Urothelium cell line (cell line): ENCODE measurements at places on chromosomes 13 and 19.

DNA sequence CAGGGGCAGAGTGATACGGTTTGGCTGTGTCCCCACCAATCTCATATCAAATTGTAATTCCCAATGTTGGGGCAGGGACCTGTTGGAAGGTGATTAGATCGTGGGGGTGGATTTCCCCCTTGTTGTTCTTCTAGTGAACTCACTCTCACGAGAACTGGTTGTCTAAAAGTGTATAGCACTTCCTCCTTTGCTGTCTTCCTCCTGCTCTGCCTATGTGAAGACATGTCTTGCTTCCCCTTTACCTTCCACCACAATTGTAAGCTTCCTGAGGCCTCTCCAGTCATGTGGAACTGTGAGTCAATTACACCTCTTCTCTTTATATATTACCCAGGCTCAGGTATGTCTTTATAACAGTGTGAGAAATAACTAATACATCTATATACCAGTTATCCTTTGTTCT, 706.4 kb upstream of the KLHL1 start:
- DNase-seq: no peak

GRCh38 chr13:44078806-44079376, 199.2 kb downstream of the LACC1 start:
- no peak for DNase-seq

GRCh38 chr13:43758834-43759233, 27.9 kb downstream of the ENOX1 start:
- no peak for DNase-seq

DNA sequence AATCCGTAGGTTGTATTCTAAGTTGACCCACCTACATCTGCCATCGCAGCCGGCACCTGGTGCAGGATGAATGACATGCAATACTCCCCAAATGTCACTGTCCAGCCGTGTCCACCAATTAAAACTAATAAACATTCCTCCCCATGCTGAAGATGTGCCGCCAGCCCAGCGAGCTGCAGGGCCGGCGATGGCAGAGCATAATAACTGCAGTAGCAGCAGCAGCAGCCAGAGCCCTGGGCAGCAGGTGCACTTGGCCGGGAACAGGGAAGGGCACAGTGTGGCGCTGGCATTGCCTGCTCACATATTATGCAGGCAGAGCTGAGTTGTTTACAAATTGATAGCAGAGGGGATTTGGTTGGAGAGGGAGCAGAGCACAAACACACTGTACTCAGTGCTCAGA, 754.9 kb downstream of the OLFM4 start:
- no peak for DNase-seq

DNA sequence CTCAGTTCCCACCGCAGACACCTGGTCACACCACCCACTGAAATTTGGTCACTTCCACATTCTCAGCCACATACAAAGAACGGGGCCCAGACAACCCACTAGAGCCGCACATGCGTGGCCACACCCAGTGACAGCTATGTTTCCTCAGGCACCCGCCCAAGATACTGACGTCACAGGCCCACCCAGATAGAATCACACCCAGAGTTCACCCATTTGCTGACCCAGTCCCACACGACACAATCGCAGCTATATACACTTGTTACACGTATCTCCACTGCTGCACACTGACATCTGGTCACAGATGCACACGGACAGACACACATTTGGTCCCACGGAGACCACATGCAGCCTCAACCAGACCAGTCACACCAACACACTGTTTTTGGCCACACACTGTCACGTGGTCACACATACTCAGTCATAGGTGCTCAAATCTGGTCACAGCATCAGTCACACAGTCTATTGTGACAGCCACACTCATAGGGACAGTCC, 2.9 kb downstream of the NUMBL start:
- no peak for DNase-seq

DNA sequence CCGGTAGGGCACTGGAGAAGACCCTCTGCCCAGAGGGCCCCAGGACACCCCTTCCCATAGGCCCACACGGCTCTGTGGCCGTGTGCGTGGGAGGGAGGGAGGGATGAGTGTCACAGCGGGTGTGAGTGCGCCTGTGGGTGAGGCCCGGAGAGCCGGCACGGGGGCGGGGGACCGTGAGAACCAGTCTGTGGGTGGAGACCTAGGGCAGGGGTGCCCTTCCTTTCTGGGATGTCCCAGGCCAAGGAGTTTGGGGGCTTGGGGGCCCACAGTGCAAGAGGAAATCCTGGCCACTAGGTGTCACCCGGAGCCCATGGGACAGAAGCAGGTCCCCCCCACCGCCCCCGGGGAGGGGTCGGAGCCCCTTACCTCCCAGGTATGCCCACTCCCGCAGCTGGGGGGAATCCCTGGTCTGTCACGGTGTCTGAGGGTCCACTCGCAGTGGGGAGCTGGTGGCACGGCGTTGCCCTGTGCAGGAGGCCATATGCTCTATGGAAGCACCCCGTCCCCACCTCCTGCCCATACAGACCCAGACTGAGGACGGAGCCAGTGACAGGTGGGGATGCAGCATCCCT, 16.0 kb upstream of the SLC7A10 start:
- DNase-seq: peak; percentile 32

GRCh38 chr13:109256866-109257760, 529.3 kb downstream of the IRS2 start:
- peak; percentile 56 for DNase-seq
